Smooth muscle cell of bladder (primary cell): ENCODE measurements at places on chromosomes 6 and 20. TPM values are rescaled to one million over a fixed set of nuclear protein-coding genes. Genes with fewer than 3 reads are reported as not detected.

The KCNQ5 gene
- 0.57 and 1.7 TPM in 2 replicates for total RNA-seq

The EGFL8 gene
- total RNA-seq = 0.57 and 1.2 TPM in 2 replicates

The SGK2 gene
- total RNA-seq = 0.14 and 0.28 TPM in 2 replicates

The GCNT2 gene
- under 0.01 TPM in 1 of 2 replicates, not detected in the other for total RNA-seq

The SRXN1 gene
- total RNA-seq = 62.6 and 94.9 TPM in 2 replicates

The SLC24A3 gene
- 1.6 and 2.4 TPM in 2 replicates for total RNA-seq

The LRRN4 gene
- under 0.01 TPM in 1 of 2 replicates, not detected in the other for total RNA-seq

The HLA-DQA2 gene
- not detected in 2 replicates for total RNA-seq

The APOBEC2 gene
- total RNA-seq = not detected in 2 replicates

The GPR6 gene
- not detected in 2 replicates for total RNA-seq

The LTB gene
- total RNA-seq = not detected in 2 replicates

The SMLR1 gene
- total RNA-seq = not detected in 2 replicates

The SEL1L2 gene
- total RNA-seq = not detected in 2 replicates

The RIPPLY2 gene
- total RNA-seq = 0.28 TPM in 1 of 2 replicates, not detected in the other

The TCF15 gene
- 0.09 TPM in 1 of 2 replicates, not detected in the other for total RNA-seq

The SRSF12 gene
- 0.09 and 0.28 TPM in 2 replicates for total RNA-seq

The UBD gene
- total RNA-seq = not detected in 2 replicates

The LKAAEAR1 gene
- 0.14 TPM in 1 of 2 replicates, not detected in the other for total RNA-seq

The KLC4 gene
- 15.5 and 18.7 TPM in 2 replicates for total RNA-seq

The EEF1A2 gene
- total RNA-seq = 1.3 and 3.0 TPM in 2 replicates

The GHRH gene
- not detected in 2 replicates for total RNA-seq

The BMP2 gene
- total RNA-seq = 7.6 and 8.8 TPM in 2 replicates

The PPP1R14C gene
- total RNA-seq = 0.28 and 0.65 TPM in 2 replicates

The LAMA5 gene
- 18.0 and 24.0 TPM in 2 replicates for total RNA-seq

The TREM2 gene
- 0.28 and 0.57 TPM in 2 replicates for total RNA-seq

The TPMT gene
- total RNA-seq = 10.7 and 11.0 TPM in 2 replicates

The NTSR1 gene
- total RNA-seq = 0.09 TPM in 1 of 2 replicates, not detected in the other

The ATAT1 gene
- total RNA-seq = 2.0 and 2.8 TPM in 2 replicates

The BMP6 gene
- 29.0 and 70.7 TPM in 2 replicates for total RNA-seq

The EDEM2 gene
- 74.4 and 105 TPM in 2 replicates for total RNA-seq

The ANGPT4 gene
- total RNA-seq = not detected in 2 replicates

The TRPC4AP gene
- total RNA-seq = 52.8 and 59.5 TPM in 2 replicates

The CST4 gene
- total RNA-seq = 0.43 TPM in 1 of 2 replicates, not detected in the other

The RCAN2 gene
- 3.7 and 4.2 TPM in 2 replicates for total RNA-seq

The SYNGAP1 gene
- total RNA-seq = 1.7 and 3.9 TPM in 2 replicates

The ZNF831 gene
- not detected in 2 replicates for total RNA-seq

The ZBTB9 gene
- total RNA-seq = 2.8 and 4.1 TPM in 2 replicates

The ERVFRD-1 gene
- total RNA-seq = not detected in 2 replicates

The SDCBP2 gene
- 1.3 and 1.4 TPM in 2 replicates for total RNA-seq

The HLA-DQA1 gene
- total RNA-seq = not detected in 2 replicates

The C6orf118 gene
- not detected in 2 replicates for total RNA-seq

The BTNL2 gene
- total RNA-seq = not detected in 2 replicates

The ANKEF1 gene
- 0.83 and 1.4 TPM in 2 replicates for total RNA-seq

The CGA gene
- total RNA-seq = 0.09 TPM in 1 of 2 replicates, not detected in the other

The ATP6V1G2 gene
- 4.8 and 5.0 TPM in 2 replicates for total RNA-seq

The TSHZ2 gene
- total RNA-seq = 0.43 and 1.8 TPM in 2 replicates

The FERMT1 gene
- 2.8 and 4.3 TPM in 2 replicates for total RNA-seq
